ENCODE measurements at places on chromosomes 2 and 18. TPM values are rescaled to one million over a fixed set of nuclear protein-coding genes. Genes with fewer than 3 reads are reported as not detected.

- DNase-seq, result no peak
Measured at GRCh38 chr18:54843314-54843713, 15.0 kb downstream of the RAB27B start.

DNA sequence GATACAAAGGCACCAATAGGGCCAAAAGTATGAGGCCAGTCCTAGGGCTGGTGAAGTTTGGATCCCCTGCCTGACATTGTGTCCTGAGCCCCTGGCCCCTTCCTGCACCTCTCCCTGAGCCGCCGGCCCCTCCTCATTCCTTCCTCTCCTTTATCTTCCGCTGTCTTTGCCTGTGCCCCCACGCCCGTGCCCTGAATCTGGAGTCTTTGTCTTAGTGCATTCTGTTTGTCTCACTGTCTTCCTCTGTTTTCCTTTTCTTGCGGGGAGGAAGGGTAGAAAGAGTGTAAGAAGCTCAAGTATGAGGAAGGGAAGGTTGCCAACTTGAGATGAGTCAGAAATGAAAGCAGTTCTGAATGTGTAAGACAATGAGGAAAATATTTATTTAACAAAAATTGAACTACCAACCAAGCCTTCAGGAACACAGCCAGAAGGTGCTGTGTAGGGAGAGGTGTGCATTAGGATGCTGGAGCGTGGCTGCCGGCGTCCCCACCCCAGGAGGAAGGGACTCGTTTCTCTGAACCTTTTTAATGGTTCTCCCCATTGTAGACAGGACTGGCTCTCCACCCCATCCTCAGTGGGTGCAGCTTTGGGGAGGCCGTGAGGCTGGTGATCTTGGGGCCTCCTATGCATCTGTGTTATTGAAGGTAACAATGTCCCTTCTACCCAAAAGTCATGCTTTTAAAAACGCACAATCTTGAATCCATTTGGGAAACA, 133.1 kb downstream of the NEDD4L start:
- DNase-seq, result no peak

DNA sequence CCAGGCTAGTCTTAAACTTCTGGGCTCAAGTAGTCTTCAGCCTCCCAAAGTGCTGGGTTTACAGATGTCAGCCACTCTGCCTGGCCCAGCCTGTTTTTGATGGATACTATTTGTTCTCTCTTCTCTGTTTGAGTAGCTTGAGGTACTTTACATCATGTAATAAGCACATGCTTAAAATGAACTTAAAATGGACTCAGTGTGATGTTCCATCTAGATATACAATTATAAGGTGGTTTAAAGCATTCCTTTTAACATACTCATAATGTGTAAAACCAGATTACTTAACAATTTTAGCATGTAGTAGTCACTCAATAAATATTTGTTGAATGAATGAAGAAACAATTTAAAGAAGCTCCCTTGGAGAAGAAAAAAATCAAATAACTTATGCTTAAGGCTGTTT, 9.6 kb downstream of the PTPRM start:
- no peak for DNase-seq

SP5 gene
- polyA plus RNA-seq, result not detected

DNA sequence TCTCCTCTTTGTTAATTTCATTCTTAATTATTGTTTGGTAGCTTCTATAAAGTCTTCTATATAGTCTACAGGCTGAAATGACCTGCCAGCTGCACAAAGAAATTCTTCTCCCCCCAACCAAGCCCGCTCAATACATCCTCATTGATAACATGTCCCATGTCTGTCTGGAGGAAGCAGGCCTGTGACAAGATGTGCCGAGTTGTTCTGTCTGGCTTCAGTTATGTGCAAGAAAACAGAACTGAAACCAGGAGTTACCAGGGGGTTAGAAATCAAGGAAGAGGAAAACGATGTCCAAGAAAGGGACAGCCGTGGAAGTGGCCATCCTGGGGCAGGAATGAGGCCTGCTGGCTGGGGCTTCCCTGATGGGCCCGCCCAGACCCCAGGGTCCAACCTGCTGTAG, 57.6 kb downstream of the MTCL1 start:
- DNase-seq, result no peak
